ENCODE measurements at places on chromosomes 4 and X. TPM values are rescaled to one million over a fixed set of nuclear protein-coding genes. Genes with fewer than 3 reads are reported as not detected.

The SPIN2A gene
- 0.15 TPM for total RNA-seq

The FAM184B gene
- total RNA-seq, result not detected

The COL4A6 gene
- 2.0 TPM for total RNA-seq

The TNIP3 gene
- total RNA-seq, result 0.50 TPM

The GABRG1 gene
- total RNA-seq, result not detected

The TMEM255A gene
- 0.67 TPM for total RNA-seq

The AFM gene
- not detected for total RNA-seq

The TRMT44 gene
- 11.9 TPM for total RNA-seq

The EDA gene
- 0.34 TPM for total RNA-seq

The CACNA1F gene
- total RNA-seq, result not detected

The NDST4 gene
- total RNA-seq, result not detected

The TMPRSS11F gene
- total RNA-seq, result not detected

The CCDC110 gene
- total RNA-seq, result not detected

The KLB gene
- not detected for total RNA-seq
